ENCODE measurements at places on chromosomes 5 and 9. TPM values are rescaled to one million over a fixed set of nuclear protein-coding genes. Genes with fewer than 3 reads are reported as not detected.

CCL19 gene
- not detected for total RNA-seq

GAS1 gene
- total RNA-seq, result 13.7 TPM

ZNF879 gene
- 7.5 TPM for total RNA-seq

SPATA31D4 gene
- not detected for total RNA-seq

GLRX gene
- total RNA-seq, result 78.1 TPM

C9orf50 gene
- 0.39 TPM for total RNA-seq

CD72 gene
- total RNA-seq, result 3.5 TPM

NFIB gene
- 5.2 TPM for total RNA-seq

ZNF346 gene
- 12.6 TPM for total RNA-seq

SPARC gene
- total RNA-seq, result 3,526 TPM

F2RL2 gene
- total RNA-seq, result under 0.01 TPM

GFI1B gene
- total RNA-seq, result under 0.01 TPM

AQP3 gene
- 3.4 TPM for total RNA-seq

EGR1 gene
- 11.4 TPM for total RNA-seq

IRX2 gene
- total RNA-seq, result 48.2 TPM

EPB41L4A gene
- total RNA-seq, result 37.7 TPM

CTXN3 gene
- not detected for total RNA-seq

STXBP1 gene
- total RNA-seq, result 16.6 TPM

PCDH12 gene
- not detected for total RNA-seq

ARSI gene
- 9.4 TPM for total RNA-seq

SHC3 gene
- 0.79 TPM for total RNA-seq

QRFP gene
- not detected for total RNA-seq

SERINC5 gene
- 16.7 TPM for total RNA-seq

SH3RF2 gene
- total RNA-seq, result 60.9 TPM

PPP2R2B gene
- total RNA-seq, result under 0.01 TPM

TXN gene
- total RNA-seq, result 335 TPM

IL5 gene
- total RNA-seq, result not detected

CAMSAP1 gene
- 30.2 TPM for total RNA-seq

PTRH1 gene
- total RNA-seq, result 7.2 TPM

G3BP1 gene
- 59.3 TPM for total RNA-seq

SOHLH1 gene
- not detected for total RNA-seq

FBP2 gene
- total RNA-seq, result not detected

All from placental epithelial cell (primary cell).